Astrocyte of the hippocampus (primary cell): ENCODE measurements at places on chromosomes 13 and 19.

DNA sequence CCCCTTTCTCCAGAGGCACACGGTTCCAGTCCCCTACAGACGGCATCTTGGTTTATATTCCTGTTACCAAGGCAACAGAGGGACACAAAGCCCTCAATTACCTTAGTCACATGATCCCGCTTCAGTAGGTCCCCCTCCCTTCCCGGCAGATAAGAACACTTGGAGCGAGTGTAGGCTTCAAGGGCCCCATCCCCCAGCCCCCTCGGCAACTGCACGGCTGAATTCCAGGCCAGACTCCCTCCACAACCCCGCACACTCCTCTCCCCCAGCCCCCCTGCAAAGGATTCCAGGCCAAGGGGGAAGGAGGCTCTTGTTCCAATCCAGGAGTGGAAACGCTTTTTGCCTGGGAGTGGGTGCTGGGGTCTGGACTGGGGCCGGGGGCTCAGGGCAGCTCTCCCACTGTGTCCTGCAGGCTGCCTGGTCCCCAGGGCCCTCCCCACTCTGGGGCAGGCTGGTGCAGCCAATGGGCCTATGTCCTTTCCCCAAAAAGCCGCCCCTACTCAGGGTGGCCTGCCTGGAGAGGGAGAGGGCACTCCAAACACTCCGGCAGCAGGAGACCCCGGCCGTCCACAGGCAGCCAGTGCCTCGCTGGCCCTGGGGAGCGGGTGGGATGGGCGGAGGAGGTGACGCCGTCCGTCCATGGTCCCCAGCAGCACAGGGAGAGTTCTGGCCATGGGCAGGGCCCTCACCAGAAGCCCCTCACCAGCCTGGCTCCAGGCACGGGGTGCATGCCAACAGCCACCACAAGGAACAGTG lies 62.6 kb downstream of the MLLT1 start:
- DNase-seq, result peak; percentile 93

GRCh38 chr13:39091586-39091985 lies 53.3 kb downstream of the NHLRC3 start:
- DNase-seq, result no peak

DNA sequence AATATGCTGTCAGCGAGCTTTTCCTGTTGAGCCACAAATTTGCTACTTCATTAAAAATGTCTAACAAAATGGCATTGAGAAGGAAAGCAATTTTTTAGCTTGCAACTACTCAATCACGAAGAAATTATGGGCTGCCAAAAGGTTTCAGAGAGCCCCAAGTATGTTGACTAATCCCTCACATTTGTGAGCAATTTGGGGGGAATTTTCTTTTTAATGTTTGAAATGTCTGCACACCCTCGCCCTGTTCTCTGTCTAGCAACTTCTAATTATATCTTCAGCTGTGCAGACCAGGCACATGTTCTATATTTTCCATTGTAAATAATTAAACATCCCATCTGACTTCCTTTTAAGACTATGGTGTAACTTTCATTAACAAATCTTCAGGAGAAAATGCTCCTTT lies 192.9 kb downstream of the DCT start:
- DNase-seq, result no peak

GRCh38 chr19:24140099-24140498 lies 53.1 kb downstream of the ZNF254 start:
- DNase-seq, result peak; percentile 44

DNA sequence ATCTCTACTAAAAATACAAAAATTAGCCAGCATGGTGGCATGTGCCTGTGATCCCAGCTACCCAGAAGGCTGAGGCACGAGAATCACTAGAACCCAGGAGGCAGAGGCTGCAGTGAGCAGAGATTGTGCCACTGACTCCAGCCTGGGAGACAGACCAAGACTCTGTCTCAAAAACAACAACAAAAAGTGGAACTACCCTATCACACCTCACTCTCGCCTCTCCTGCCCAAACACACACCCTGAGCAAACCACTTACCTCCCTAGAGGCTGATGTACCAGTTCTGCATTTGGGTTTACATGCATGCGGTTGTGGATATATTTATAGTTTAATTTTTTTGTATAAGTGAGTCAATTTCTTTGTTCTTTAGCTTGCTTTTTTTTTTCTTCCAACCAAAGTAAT lies 7.7 kb upstream of the PTOV1 start:
- no peak for DNase-seq

DNA sequence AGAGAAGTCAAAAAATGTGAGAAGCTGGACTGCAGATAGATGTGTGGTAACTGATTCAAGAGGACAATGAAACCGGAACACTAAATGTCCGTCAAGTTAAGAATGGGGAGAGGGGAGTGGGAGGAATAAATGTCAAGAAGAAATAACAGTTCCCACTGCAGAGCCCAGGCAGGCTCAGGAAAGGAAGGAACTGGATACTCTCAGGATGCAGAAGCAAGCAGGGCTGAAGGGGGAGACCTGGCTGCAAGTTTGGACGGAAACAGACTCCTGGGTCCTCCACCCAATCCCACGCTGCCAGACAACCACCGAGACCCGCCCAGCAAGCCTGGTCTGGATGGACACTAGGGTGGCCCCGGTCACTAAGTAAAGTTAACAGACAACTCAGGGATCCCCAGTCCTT lies 18.1 kb downstream of the TUBGCP3 start:
- no peak for DNase-seq
